ENCODE measurements at places on chromosomes 2 and 18.

DNA sequence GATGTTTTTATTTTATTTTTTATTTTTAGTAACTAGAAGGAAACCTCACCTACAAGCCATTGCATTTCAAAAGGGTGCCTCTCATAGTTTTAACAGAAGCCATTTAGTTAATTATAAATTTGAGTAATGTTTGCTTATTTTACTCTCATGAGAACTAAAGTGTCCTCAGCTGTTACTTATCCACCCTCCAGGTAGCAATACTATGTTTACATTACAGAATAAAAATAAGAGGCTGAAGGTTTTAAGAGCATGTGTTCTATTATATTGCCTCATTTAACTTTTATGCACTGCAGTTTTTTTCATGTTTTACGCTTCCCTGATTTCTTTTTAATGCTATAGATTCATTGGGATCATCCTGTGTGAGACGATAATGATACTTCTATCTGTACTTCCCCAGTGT is 235.5 kb downstream of the THSD7B start:
- DNase-seq, result no peak

- peak; percentile 22 for DNase-seq
These were observed 15.2 kb downstream of the GALNT3 start for GRCh38 chr2:165778653-165779451.

DNA sequence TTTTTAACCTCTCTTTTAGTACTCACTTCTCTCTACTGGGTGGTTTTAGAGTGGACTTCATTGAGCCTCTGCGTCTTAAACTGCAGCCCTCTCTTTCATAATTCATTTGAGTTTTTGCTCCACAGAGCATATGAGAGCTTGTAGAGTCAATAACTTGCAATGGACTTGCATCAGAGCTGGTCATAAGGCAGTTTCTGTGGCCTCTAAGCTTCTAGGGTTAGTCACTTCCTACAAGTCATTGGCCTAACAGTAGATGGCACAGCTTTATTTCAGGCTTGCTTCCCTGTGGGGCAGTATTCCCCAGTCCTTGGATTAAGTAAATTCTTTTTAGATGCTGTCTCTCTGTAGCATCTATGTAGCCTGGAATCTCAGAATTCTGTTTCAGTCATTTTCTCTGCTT is 1435.7 kb downstream of the LRP1B start:
- DNase-seq, result peak; percentile 72

DNA sequence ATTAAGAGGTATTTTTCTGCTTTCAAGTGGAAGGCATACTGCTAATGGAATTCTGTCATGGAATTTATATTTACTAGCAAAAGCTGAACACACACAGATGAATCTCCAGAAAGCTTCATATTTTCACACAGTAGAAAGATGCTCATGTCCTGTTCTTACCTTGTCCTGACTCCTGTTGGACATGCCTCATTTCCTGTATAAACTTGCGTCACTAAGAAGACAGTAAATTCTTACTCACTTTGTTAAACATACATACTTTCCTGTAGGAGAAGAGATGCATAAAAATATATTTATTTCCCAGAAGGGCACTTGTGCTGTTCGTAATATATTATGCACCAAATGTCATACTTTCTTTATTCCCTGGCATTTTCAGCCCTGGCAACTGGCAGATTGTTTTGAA is 238.3 kb upstream of the RASGRP3 start:
- peak; percentile 65 for DNase-seq

DNA sequence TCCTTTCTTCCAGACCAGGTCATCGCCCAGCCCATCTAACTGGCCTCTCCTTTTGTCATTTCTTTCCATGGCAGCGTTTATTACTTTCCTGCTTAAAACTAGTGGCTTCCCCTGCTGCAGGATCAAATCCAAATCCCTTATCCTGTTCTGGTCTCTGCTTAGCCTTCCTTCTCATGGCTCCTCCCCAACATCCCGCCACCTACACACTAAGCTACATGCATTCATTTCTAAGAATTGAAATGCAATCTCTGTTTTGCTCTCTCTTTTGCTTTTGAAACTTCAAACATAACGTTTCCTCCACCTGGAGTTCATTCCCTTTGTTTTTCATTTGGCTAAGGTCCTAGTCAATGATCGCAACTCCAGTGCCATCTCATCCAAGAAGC is 18.0 kb upstream of the DPP4 start:
- peak; percentile 39 for DNase-seq

DNA sequence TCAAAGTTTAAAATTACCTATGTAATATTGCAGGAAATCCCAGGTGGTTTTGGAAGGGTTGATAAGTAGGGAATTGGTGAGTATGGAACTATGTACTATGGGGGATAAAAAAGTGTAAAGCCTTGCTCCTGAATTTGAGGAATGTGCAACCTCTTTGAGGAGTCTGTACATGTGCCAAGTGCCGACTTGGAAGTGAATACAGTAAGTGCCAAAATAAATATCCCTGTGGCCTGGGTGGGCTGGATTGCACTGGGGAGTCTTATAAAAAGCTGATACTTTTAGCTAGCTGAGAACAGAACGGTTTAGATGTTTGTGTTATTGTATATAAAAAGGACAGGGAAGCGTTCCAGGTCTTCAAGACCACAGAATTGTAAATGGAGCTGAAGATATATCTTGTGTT is 317.1 kb upstream of the LRRTM1 start:
- DNase-seq, result no peak

Data from GM23248 (cell line).